ENCODE measurements at places on chromosomes 16 and 17.

DNA sequence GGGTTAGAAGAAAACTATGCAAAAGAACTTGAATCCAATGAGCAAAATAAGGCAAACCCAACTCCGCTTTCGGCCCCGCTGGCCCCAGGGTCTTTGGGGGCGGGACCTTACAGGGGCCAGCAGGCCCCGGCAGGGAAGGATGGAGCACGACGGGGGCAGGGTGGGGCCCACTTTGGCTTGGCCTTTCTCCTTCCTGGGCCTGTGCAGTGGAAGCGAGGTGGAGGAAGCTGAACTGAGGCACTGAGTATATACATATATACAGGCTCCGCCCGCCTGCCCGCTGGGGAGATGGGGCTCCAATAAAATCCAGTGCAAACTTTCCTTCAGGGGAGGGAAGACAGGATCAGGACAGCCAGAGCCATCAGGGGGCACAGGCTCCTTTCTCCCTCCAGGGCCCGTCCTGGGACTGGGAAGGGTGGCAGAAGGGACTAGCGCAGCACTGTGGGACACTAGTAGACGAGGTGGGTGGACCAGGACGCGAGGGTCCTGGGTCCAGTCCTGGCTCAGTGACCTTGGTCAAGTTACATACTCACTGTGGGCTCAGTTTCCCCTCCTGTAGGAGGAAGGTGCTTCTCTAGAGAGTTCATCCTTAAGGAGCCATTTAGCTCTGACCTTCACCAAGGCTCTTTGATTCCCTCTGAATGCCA is 20.9 kb upstream of the MPO start:
- no peak for DNase-seq

DNA sequence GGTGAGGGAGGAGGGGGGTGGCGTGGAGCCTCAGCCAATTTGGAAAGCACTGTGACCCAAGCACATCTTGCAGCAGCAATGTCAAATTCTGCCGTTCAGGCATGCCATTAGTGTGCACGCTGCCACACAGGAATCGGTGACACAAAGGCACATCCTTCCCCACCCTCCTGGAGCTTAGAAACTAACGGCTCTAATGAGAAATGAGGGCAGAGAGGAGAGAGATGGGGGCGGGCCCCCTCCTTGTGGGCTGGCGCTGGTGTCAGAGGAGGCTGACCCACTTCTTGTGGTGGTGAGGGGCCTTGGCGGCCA is 94.8 kb downstream of the RTN4RL1 start:
- no peak for DNase-seq

- DNase-seq = no peak
These were observed 8.5 kb downstream of the ZC3H18 start for GRCh38 chr16:88578446-88579313.

DNA sequence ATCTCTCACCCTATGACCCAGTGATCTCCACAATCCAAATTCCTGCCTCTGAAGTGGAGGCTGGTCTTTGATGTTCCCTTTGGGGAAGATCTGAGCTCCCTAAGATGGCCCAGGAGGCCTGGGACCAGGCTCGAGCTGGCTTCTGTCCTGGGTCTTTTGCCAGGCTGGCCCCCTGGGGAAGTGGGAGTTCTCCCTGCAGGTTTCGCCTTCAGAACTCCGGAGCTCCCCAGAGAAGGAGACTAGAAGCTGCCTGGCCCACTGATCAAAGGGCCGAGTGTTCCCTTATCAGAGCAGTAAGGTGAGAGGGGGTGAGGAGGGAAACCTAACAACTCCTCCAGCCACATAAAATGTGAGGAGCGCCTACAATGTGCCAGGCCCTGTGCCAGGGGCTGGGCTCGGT is 147.1 kb downstream of the IRF8 start:
- DNase-seq = no peak

DNA sequence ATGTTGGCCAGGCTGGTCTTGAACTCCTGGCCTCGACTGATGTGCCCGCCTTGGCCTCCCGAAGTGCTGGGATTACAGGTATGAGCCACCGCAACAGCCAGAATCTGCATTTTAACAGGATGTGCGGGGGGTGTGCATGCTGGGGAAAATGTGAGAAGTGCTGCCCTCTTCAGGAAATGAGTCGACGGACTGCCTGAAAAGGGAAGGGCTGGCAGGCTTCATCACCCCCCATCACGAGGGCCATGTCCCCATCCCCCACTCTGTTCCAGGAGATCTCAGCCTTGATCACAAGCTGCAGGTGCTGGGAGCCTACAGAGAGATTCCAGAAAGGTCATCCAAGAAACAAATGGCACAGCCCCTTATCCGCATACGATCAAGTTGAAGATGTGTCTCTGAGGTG is 195.3 kb upstream of the RPL38 start:
- DNase-seq = no peak

DNA sequence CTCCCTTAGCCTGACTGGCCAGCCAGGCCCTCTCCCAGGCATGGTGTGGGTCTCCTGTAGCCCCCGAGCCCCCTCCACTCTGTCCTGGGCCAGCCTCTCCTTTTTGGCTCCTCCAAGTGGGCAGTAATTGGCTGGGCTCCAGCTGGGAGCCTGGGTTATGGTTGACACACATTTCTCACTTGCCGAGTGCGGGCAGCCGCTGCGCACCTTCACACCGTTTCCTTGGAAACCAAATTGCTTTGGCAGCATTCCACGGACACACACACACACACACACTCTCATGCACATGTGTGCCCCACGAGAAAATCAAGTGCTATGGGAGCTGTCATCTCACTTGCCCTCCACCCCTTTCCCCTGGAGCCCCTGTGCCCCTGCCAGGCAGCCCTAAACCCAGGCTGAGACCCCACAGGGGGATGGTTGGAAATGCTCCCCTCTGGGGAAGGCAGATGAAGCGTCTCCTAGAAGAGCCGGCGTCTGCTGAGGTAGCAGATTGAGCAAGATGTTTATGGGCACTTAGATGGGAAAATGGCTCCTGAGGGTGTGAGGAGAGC is 402.7 kb upstream of the TNRC6C start:
- no peak for DNase-seq

GRCh38 chr17:39284685-39285084 is 58.9 kb upstream of the STAC2 start:
- DNase-seq = no peak

DNA sequence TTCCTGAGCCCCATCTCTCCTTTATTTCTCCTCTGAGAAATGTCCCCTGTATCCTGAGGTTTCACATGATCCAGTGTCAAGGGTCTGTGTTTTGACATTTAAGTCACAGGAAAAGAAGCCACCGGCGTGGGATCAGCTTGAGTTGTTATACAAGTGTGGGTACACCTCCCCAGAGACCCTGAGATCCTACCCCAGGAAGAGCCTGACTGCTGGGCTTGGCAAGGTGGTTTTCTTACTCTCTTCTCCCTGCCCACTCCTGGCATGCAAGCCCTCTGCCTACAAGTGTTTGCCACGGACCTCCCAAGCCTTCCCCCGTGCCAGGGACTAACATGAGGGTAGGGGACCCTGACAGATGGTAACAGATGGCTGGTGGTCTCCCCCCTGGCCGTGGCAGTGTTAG is 2.8 kb upstream of the ARHGAP27 start:
- no peak for DNase-seq

GRCh38 chr17:41383690-41384089 is 1.6 kb upstream of the KRT34 start:
- no peak for DNase-seq

- DNase-seq = no peak
These were observed 168.5 kb downstream of the MSI2 start for GRCh38 chr17:57424777-57425188.

GRCh38 chr17:77959926-77960521 is 1.5 kb downstream of the TNRC6C start:
- DNase-seq = peak; percentile 42

- DNase-seq = peak; percentile 77
These were observed at the start of gene EME2 for GRCh38 chr16:1772362-1772907. EME2 (plus strand) TSS chr16:1772810; CDS start chr16:1773228, 418 bp downstream.

- DNase-seq = no peak
These were observed 11.7 kb upstream of the CD300H start for GRCh38 chr17:74578979-74579378.
